ENCODE measurements at places on chromosomes 4 and X. TPM values are rescaled to one million over a fixed set of nuclear protein-coding genes. Genes with fewer than 3 reads are reported as not detected.

HHIP gene
- 4.0 TPM for total RNA-seq

ARHGAP36 gene
- total RNA-seq, result not detected

CNKSR2 gene
- 2.2 TPM for total RNA-seq

NSUN7 gene
- 2.1 TPM for total RNA-seq

BCORL1 gene
- 22.3 TPM for total RNA-seq

CRMP1 gene
- 59.6 TPM for total RNA-seq

HMGN5 gene
- total RNA-seq, result 5.0 TPM

PTCHD1 gene
- 0.14 TPM for total RNA-seq

FRYL gene
- total RNA-seq, result 70.0 TPM

FAM9B gene
- not detected for total RNA-seq

CYTL1 gene
- 9.6 TPM for total RNA-seq

PRDM8 gene
- total RNA-seq, result 0.19 TPM

EVC2 gene
- total RNA-seq, result 3.5 TPM

SCD5 gene
- total RNA-seq, result 61.7 TPM

OPHN1 gene
- total RNA-seq, result 3.7 TPM

SORBS2 gene
- 97.4 TPM for total RNA-seq

NIPAL1 gene
- total RNA-seq, result 3.8 TPM

RPA4 gene
- total RNA-seq, result 0.48 TPM

ITGB1BP2 gene
- total RNA-seq, result 3.2 TPM

YY2 gene
- 2.0 TPM for total RNA-seq

MAGEB2 gene
- total RNA-seq, result not detected

SMAD1 gene
- total RNA-seq, result 29.6 TPM

CLNK gene
- total RNA-seq, result not detected

HAND2 gene
- not detected for total RNA-seq

HTRA3 gene
- 35.2 TPM for total RNA-seq

DCAF16 gene
- 32.7 TPM for total RNA-seq

H2BW2 gene
- not detected for total RNA-seq

N4BP2 gene
- 12.1 TPM for total RNA-seq

IL21 gene
- total RNA-seq, result not detected

HSFX3 gene
- not detected for total RNA-seq

NEIL3 gene
- 0.91 TPM for total RNA-seq

CYP4V2 gene
- total RNA-seq, result 10.3 TPM

MRFAP1 gene
- 278 TPM for total RNA-seq

EPGN gene
- total RNA-seq, result 0.77 TPM

DRP2 gene
- 4.2 TPM for total RNA-seq

IQSEC2 gene
- total RNA-seq, result 9.2 TPM

GNRHR gene
- total RNA-seq, result not detected

TRIML1 gene
- not detected for total RNA-seq

TEX13C gene
- not detected for total RNA-seq

Data from astrocyte (in vitro differentiated cells and primary cell).